Spleen (tissue), 13 donors: ENCODE measurements at places on chromosomes 16 and 17. TPM values are rescaled to one million over a fixed set of nuclear protein-coding genes. Genes with fewer than 3 reads are reported as not detected.

CFAP97D1 gene
- total RNA-seq: not detected

MRTFB gene
- total RNA-seq: 30.6 TPM

- DNase-seq: no peak
These were observed 2.0 kb downstream of the GPT2 start for GRCh38 chr16:46885960-46886763.

SLC6A2 gene
- not detected for total RNA-seq

KRTAP9-7 gene
- not detected for total RNA-seq

- no peak for DNase-seq
These were observed 15.8 kb upstream of the KANSL1 start for GRCh38 chr17:46208997-46209396.

DNA sequence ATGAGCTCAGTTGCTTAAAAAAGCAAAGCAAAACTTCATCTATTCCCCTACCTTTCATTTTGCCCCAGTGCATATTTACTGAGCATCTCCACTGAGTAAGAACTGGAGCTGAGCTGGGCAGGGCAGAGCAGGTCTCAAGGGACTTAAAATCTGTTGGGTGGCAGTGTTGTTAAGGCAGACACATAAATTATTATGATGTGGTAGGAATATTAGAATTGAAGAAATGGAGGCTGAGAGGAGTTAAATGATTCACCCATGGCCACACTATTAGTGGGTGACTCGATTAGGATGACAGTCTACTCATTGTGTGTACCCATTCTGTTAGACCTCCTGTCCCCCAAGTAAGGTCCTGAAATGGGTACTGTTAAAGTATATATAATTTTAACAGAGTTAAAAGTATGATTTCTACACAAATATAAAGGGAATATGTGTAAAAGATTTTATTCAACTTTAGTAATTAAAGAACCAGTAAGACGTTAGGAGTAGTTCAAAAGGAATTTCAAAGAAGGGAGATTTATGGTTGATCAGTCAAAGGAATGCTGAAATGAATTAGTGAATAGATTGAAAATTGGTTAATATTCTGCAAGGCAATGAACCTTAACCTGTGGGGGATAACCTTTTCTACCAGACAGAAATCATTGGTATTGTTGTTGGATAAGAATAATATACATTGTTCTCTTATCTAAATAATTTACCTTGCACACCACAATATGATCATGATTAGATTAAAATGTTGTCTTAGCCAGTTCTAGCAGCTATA lies 17.5 kb downstream of the ITGB3 start:
- DNase-seq: no peak

CFAP52 gene
- total RNA-seq: not detected

KRTAP4-1 gene
- total RNA-seq: not detected

DNA sequence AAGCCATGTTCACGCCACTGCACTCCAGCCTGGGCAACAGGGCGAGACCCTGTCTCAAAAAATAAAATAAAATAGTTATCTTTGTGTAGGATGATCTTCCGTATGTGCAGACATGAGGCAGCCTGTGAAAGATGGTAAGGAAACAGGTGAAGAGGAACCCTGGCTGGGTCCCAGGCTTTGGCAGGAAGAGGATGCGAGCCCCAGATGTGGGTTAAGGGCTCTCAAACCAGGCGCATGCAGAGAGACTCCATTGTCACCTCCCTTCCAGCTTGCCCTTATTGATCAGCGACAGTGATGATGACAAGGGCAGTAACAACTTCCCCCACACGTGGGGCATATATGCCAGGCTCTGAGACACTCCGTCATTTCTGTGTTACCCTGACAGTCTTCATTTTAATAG lies 106.8 kb downstream of the GNAO1 start:
- no peak for DNase-seq

- DNase-seq: no peak
These were observed 3.0 kb downstream of the CORO1A start for GRCh38 chr16:30186444-30186781.

DNA sequence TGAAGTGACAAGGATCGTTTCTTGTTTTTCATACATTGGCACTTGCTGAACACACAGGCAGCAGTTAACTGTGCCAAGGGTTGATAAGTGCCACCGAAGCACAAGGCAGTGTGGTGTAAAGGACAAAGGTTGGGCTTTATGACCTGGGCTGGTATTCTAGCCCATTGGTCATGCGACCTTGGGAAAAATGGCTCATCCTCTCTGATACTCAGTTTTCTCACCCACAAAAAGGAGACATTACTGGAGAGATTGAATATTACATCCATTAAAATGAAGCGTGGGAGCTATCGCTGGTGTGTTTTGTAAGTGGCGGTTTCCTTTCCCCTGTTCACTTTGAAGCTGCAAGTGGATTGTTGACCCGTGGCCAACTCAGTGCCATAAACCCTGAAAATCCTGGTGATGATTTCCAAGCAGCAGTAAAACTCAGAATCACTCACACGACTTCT lies 216.9 kb downstream of the HAPSTR1 start:
- DNase-seq: no peak

DNA sequence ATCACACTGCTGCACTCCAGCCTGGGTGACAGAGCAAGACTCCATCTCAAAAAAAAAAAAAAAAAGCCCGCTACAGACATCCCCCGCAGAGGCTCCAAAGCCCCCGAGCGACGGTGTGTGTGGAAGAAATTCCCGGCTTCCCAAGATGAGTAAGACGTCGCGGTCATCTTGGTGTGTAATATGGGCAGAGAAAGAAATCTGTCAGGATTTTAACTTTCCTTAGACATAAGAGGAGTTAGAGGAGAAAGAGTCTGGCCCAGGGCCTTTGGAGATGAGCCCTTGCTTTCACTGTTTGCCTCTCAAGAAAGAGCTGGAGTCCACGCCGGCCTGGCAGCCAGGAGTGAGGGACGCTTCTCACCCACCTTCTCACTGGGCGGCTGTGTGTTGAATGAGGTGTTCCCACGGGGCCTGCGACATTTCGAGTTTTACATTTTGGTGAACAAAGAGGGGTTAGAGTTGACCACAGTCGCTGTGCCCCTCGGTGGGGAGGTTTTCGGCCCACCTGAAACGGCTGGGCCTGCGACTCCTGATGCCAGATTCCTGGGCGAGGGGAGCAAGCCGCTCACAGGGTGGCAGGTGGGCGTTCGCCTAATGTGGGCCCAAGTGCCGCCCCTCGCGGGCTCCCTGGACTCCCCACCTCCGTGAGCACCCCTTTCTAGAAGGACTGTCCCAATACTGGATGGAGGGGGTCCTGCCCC lies 17.9 kb downstream of the C1QTNF1 start:
- peak; percentile 18 for DNase-seq

SLC16A13 gene
- 15.3 TPM for total RNA-seq

DNA sequence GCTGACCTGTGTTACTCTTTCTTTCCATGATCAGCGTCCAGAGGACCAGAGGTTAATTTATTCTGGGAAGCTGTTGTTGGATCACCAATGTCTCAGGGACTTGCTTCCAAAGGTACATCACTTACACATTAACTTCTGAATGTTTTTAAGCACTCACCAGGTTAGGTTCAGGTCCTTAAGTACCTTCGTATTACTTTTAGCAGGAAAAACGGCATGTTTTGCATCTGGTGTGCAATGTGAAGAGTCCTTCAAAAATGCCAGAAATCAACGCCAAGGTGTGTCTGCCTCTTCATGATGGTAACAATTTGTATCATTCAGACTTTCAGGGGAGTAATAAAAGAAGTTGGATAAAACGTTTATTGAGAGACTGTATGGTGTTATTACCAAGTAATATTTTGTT lies 3.3 kb downstream of the HERPUD1 start:
- no peak for DNase-seq

DNA sequence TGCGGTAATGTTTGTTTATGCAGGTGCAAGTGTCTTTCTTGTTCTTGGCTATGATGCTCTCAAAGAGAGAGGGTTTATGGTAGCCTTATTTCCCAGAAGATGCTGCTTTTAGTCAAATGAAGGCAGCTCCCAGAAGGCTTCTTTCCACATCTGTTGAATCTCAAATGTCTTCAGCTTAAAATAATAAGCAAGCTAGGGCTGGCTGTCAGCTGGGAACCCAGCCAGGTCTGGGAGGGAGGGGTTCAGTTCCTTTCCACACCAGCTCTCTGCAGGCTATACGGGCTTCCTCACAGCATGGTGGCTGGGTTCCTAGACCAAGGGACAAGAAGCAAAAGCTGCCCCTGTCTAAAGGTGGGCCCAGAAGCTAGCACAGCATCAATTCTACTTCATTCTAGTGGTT lies 47.4 kb upstream of the ATF7IP2 start:
- DNase-seq: no peak

INCA1 gene
- total RNA-seq: 1.4 TPM

DNA sequence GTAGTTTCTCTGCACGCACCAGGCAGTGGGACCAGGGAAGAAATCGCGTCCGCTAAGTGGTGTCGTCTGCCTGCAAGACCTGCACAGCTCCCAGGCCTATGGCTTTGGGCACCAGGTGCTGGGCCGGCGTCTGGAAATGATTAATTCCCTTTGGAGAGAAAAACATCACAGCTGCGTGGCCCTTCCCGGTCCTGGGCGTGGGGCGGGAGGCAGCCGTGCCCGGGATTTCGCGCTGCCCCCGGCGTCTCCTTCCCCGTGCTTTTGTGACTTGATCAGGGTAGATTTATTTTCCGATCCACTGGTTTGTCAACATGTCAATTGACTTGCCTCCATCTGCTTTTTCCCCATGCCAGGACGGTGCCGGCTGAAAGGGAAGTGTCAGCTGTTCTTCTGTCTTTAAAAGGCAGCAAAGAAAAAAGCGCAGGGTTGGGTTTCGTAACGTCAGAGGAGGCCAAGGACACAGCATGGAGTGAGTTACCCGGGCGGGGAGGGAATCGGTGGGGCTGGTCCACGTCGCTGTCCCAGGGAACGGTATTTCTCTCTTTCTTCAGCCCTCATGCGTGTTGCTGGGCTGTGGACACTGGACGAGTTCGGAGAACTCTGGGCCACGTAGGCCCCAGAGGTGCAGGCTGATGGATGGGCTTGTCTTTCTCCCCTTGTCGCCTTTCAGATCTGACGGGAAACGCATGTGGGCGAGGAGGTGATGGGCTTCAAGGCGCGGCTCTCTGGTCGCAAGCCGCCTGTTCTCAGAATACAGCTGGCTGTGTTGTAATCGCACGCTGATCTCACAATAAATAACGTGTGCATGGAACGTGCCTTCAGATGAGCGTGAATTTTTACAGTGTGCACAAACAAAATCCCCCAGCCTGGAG lies 188.1 kb upstream of the ZNF469 start:
- no peak for DNase-seq

DNA sequence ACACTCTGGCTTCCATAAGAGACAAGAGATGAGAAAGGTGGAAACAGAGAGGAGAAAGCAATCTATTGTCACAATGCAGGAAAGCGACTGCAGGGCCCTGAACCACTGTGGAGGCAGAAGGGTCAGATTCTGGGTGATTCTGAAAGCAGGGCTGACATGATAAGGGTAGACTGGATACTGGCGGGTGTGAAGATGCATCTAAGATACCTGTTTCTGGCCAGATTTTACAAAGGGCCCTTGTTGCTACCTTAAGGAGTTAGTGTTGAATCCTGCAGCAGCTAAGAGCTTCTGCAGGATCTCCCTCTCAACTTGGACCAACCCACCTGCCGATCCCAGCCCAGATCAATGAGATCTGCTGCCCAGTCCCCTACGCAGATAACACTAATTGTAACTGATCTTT lies 6.1 kb upstream of the MEFV start:
- no peak for DNase-seq

GRCh38 chr17:491086-492021 lies 138.7 kb upstream of the RPH3AL start:
- peak; percentile 92 for DNase-seq

- DNase-seq: no peak
These were observed 11.1 kb upstream of the ALDOA start for GRCh38 chr16:30054451-30054850.
